ENCODE measurements at places on chromosomes 3 and 15.

GRCh38 chr3:120177151-120177550 is 82.9 kb upstream of the GSK3B start:
- no peak for DNase-seq

GRCh38 chr3:105118905-105119304 is 247.8 kb upstream of the ALCAM start:
- no peak for DNase-seq

DNA sequence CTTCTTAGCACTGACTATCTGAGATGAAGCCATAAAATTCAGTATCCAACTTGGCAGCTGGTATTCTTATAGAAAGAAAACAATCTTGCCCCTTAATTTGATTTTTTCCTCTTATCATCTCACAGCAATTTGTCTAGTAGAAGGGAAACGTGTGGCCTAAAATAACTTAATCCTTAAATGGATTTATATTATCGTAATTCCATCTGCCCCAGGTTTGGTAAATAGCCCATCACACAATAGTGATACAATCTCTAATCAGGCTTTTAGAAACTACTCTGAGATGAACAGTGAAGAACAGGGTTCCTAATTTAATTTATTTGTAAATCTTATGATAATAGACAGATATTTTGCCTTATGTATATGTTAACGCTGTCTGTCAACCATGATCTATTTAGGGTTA is 24.8 kb downstream of the PEX5L start:
- DNase-seq: no peak

DNA sequence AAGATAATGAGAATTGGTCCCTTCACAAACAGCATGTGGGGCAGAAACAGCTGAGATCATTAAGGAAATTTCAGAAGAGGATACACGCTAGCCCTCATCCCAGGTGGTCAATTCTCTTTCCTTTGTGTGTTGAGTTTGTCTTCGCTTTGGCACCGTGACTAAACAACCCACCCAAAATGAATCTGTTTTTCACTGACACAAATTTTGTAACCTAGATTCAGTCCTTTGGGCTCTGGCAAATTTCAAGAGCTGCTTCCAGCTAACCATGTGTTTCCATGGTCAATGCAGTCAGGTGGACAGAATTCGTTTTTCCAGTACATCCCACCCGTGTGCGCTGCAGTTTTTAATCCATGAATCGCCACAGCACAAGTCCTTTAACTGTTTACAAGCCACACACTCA is 435.4 kb downstream of the WDR72 start:
- DNase-seq: no peak

DNA sequence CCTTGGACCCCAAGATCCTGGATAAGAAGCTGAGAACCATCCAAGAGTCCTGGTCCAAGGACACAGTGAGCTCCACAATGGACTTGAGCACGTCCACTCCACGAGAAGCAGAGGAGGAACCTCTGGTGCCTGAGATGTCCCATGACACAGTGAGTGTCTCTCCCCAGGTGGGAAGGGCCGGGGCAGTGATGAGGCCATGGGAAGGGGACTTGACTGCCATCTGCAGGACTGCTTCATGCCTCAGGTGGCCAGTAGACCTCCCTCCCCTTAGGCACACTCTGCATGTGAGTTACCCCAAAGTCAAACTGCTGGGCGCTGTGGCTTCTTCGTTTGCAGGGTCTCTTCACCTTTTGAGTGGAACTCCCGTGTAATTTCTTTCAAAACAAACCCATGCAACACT is 59.7 kb downstream of the CCDC33 start:
- no peak for DNase-seq

GRCh38 chr15:71154607-71155200 is 39.4 kb downstream of the THSD4 start:
- no peak for DNase-seq

- DNase-seq: no peak
Observed at GRCh38 chr3:176950743-176951142, 246.5 kb downstream of the TBL1XR1 start.

GRCh38 chr15:32704395-32704981 is 13.3 kb upstream of the GREM1 start:
- no peak for DNase-seq

DNA sequence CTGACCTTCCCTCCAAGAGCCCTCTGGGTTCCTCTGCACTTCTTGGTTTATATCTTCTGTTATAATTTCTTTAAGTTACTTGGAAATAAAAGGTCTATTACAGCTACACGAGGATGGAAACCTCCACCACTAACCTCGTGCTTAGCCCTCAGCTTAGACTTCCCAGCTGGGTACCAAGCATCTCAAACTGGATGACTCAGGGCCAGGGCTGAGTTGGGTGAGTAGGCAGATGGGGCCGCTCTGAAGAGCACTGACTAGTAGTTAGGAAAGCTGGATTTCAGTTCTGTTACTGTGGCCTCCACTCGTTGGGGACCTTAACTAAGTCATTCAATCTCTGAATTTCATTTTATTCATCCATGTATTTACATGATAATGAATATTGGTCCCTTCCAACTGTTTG is 1036.6 kb downstream of the IGSF11 start:
- DNase-seq: no peak

GRCh38 chr3:160162440-160162839 is 62.8 kb upstream of the C3orf80 start:
- DNase-seq: no peak

DNA sequence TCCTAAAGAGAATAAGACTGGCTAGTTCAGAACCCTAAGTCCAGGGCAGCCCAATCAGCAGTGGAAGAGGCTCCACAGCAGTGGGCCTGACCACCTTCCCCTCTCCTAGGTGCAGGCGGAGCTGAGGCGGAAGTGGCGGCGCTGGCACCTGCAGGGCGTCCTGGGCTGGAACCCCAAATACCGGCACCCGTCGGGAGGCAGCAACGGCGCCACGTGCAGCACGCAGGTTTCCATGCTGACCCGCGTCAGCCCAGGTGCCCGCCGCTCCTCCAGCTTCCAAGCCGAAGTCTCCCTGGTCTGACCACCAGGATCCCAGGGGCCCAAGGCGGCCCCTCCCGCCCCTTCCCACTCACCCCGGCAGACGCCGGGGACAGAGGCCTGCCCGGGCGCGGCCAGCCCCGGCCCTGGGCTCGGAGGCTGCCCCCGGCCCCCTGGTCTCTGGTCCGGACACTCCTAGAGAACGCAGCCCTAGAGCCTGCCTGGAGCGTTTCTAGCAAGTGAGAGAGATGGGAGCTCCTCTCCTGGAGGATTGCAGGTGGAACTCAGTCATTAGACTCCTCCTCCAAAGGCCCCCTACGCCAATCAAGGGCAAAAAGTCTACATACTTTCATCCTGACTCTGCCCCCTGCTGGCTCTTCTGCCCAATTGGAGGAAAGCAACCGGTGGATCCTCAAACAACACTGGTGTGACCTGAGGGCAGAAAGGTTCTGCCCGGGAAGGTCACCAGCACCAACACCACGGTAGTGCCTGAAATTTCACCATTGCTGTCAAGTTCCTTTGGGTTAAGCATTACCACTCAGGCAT is 33.7 kb downstream of the VIPR1 start:
- DNase-seq: no peak

DNA sequence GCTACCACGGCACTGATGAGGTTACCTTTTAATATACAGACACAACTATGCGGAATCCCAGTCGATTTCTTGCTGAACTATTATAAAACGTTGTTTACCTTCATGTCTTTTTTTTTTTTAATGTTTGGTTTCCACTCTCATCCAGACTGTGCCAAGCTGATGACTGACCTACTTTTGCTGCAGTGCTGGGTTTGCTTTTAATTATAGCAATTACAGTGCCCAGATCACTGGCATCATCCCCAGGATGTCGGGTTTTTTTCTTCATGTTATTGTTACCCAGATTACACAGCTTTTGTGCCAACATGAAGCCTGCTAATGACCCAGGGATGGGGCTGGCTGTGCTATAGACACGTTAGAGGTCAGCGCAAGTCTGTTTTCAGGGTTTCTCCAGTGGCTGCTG is 294.0 kb upstream of the ATP10A start:
- no peak for DNase-seq

GRCh38 chr3:112253301-112253971 is 40.6 kb downstream of the SLC9C1 start:
- DNase-seq: no peak

- no peak for DNase-seq
Observed at GRCh38 chr3:85592256-85592655, 633.5 kb downstream of the CADM2 start.

- DNase-seq: no peak
Observed at GRCh38 chr15:72205273-72205672, 7.7 kb upstream of the GRAMD2A start.

GRCh38 chr15:35320158-35320780 is 225.7 kb downstream of the DPH6 start:
- DNase-seq: no peak

GRCh38 chr3:178765472-178765871 is 229.2 kb downstream of the KCNMB2 start:
- DNase-seq: no peak

DNA sequence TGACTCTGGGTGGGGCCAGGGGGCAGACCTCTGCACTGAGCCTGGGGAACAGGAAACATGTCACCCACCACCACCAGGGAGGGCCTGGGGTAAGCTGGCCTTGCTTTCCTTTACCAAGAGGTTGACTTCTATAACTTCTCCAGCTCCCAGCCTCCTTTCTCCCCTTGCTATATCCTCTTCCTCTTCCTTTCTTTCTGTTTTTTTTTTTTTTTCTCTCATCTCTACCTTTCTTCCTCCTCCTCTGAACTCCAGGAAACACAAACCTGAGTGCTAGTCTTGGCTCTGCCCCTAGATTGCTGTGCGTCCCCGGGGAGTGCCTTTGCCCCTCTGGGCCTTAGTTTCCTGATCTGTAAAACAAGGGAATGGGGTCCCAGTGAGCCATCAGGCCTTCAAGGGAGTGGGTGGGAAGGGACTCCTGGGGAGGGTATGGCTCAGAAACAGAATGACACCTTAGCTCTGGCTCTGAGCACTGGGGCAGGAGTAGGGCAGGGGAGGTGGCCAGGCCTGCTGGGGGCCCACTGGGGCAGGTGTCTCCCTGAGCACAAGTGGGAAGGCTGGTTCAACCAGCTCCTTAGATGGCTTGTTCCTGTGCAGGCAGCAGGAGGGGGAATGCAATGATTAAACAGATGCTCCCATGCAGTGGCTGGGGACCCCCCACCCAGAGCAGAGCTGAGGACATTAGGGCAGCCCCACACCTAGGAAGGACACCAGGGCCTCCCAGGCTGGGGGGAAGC is 4.3 kb downstream of the SNX33 start:
- no peak for DNase-seq

DNA sequence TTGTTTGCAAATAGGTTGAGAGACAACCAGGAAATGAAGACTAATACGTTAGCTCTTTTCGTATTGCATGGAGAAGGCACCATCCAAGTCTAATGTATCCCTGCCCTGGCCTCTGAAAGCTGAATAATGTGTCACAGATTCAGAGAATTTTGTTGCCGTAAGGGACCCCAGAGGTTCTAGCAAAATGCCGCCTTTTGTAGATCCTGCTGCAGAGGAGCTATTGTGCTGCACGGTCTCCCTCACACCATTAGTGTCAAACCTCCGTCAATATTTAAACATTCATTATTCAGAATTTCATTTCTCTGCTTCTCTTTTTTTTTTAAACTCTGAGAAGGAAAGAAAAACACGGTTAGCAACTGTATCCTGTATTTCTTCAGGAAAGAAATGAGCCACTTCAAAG is 238.7 kb downstream of the EPHB1 start:
- DNase-seq: no peak

GRCh38 chr3:141707741-141708203 is 30.3 kb upstream of the RNF7 start:
- DNase-seq: no peak

- no peak for DNase-seq
Observed at GRCh38 chr15:43854801-43855200, 28.0 kb downstream of the WDR76 start.

- DNase-seq: no peak
Observed at GRCh38 chr3:50167069-50167840, 12.1 kb downstream of the SEMA3F start.

DNA sequence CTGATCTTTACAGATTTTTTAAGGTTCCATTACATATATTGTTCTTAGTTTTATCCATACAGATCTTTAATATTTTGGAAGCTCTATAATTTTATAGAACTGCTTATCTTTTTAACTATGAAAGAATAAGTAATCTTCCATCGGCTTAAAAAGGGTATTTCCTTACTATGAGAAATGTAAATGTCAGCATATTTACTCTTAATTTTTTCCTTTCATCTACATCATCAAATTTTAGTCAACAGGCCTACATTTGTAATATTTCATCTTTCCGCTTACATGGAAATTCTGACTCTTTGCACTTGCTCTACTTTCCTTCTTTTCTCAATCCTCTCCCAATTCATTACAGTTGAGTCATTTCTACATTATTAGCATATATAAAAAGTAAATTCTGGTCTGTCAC is 111.3 kb upstream of the GOLGA6L6 start:
- DNase-seq: no peak

DNA sequence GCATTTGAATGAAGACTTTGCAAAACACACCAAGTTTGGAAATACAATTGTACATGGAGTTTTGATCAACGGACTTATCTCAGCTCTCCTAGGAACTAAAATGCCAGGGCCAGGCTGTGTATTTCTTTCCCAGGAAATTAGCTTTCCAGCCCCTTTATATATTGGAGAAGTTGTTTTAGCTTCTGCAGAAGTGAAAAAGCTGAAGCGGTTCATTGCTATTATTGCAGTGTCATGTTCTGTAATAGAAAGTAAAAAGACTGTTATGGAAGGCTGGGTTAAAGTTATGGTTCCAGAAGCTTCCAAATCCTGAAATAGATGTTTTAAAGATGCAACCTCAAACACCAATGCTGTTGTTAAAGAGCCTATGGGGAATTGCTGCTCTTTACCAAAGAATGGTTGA is 11.5 kb downstream of the HTD2 start:
- DNase-seq: no peak

DNA sequence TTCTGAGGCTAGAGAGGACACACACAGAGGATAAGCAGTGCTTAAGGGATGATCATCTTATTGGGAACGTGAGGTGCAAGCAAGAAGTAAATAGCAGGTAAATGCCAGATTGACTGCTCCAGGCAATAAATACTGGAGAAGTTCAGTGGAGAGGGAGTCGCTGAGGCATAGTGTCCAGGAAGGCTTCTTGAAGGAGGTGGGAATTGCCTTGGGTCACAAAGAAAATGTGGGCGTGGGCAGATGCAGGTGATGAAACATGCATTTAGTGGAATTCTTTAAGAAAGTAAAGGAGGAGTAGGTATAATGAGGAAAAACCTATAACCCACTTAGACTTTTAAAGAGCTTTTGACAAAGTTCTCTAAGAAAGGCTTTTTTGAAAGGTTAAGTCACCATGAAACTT is 7.4 kb upstream of the SEMA5B start:
- DNase-seq: no peak

DNA sequence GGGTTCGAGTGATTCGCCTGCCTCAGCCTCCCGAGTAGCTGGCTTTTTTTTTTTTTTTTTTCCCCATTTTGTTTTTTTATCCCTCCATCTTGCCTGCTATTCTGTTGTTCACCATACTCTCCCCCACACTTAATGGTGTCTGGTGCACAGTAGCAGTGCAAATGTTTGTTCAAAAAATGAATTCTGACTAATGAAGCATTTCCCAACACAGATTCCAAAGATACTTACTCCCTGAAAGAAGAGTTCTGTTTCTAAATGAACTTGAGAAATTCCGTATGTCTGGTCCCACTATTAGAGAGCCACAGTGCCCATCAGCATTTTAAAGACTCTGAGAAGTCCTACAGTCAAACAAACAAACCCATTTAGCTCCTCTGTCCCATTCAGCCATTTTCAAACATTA is 9.5 kb downstream of the EDEM1 start:
- DNase-seq: no peak

GRCh38 chr3:35640190-35641165 is 1.2 kb downstream of the ARPP21 start:
- DNase-seq: no peak
